ENCODE measurements at places on chromosomes 4 and X.

DNA sequence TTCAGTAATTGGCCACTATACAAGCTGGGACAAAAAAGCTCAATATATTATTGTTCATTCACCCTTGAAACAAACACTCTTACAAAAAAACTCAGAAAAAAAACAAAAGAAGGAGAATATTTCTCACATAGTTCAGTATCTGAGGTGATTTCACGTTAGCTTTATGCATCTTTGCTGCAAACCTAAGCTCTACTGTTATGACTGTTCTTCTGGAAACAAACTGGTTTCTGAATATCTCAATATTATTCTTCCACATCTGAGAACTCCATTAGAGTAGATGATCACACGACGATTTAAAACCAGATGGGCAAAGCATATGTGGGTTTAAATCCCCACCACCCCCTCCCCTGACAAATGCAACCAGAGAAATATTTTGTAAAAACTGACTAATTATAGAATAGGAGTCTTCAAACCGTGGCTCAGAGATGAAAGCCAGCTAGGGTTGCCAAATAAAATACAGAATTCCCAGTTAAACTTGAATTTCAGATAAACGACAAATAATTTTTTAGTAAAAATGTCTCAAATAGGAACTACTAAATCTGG is 182.0 kb upstream of the FAM241A start:
- no peak for DNase-seq

DNA sequence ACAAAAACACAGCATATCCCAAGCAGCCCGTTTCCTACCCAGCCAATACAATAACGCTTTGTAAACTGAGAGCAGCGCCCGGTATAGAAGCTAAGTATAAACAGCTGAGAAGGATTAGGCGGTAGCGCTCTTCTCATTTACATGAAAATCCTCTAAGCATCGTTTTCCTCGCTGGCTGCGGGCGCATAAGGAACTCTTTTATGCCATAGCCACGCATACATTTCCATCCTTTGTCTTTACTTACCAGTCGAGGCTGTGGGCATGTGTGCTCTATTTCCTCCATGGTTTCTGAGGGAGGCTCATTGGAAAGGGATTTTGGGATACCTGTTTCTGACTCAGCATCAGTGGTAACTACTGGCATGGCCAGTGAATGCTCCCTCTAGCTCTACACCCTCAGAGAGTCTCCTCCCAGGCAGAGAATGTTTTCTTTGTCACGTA is 383 bp downstream of the PCYT1B start:
- no peak for DNase-seq

- DNase-seq = no peak
These were observed 3.8 kb downstream of the PLAC1 start for GRCh38 chrX:134654398-134655012.

- DNase-seq = no peak
These were observed 101.8 kb upstream of the VEGFC start for GRCh38 chr4:176894498-176894897.

DNA sequence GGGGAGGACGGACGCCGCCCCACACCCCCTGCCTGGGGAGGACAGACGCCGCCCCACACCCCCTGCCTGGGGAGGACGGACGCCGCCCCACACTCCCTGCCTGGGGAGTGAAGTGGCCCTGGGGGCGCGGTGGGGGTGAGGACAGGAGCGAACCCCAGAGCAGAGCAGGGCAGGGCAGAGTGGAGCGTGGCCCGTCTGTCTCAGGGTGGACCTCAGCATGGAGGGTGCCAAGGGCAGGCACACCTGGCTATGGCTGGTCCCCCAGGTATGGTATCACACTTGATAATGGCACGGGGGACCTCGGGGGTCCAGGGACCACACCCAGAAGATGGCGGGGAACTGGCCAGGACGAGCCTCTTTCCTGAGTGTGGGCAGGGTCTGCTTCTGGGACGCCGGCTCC is 9.6 kb downstream of the LRPAP1 start:
- no peak for DNase-seq

DNA sequence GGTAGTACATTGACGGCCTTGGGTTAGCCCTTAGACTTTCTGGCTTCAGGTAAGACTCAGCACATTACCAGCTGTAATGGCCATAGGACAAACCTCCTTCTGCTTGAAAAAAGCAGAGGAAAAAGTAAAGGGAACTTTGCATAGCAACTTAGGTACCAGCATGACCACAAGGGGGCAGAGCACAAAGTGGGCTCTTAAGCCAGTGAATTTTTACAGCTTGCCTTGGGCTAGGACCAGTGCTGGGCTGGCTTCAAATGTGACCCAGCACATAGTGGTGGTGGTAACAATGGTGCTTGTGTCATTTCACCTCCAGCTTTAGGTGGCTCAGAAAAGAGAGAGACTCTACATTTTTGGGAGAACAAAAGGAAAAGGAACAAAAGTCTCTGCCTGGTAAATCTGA is 66.1 kb downstream of the KLHL4 start:
- DNase-seq = peak; percentile 3

DNA sequence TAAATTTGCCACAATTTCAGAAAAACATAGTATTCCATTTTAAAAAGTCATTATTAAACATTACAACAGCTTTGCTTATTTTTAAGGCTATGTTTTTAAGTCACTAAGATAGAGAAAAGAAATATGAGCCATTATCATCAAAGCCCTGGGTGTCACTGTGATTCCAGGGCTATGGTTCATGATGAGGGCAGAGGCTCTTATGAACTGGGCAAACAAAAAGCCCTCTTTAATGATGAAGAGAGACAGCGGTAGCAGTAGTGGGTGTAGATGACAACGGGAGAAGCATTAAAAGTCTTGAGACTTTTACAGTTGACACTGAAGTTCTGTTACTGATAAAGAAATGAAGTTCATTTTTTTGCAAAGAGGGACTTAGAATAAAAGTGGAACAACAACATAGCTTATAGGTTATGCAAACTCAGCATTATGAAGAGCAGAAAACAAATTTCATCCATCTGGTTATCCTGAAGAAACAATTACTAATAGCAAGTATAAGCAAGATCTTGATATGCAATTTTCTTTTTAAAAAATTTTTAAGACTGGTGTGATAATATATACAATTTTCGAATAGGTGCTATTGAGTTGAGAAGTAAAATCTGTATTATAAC is 202.7 kb upstream of the ETNPPL start:
- no peak for DNase-seq

DNA sequence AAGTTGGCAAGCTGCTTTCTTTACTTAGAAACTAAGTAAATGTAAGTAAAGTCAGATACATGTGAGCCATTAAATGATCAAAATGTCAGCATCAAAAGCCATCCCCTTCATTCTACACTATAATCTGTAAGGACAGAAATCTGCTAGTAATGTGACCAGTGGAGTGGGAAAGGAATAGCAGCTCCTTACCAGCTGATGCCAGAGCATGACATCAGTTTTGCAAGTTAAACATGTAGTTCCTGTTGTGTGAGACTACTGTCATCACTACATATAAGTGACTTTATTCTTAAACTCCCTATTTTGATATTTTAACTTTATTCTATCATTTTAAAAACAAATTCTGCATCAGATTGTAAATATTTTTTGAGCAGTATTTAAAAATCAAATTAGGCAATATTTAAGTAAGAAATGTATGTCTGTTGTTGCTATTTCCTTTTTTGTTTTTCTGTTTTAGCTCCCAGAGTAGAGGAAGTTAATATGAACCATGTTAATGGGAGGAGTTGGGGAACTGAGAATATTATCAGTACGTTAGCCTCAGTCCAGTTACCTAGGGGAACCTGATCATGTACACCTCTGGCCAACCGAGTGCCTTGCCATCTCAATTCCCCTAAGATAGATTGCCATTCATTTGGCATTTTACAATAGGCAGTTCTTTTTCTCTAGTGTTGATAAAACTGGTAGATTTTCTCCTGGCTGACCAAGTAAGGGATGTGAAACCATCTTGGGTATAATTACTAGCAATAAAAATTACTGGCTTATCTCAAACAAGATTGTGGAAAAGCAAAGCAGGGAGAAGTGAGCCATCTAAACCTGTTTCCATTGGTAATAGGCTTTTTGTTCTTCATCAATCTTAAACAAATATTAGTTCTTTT is 34.7 kb downstream of the CCNI start:
- no peak for DNase-seq

- DNase-seq = no peak
These were observed 145.5 kb upstream of the AFF2 start for GRCh38 chrX:148354916-148355315.

DNA sequence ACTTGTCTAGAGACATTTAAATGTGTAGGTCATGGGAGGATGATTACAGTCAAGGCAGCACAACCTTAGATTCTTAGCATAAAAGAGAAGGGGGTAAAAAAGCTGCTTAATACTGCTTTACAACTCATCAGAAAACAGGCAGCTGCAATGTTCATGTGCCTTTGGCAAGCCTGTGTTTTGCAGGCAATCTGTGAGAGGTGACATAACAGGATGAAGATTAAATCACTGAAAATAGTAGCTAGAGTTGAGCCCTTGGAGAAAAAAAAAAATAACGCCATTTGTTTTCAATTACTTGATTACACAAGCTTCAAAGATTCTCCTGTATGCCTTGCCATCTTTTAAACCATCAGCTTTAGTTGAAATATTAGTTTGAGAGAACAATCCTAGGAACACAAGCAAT is 847.6 kb upstream of the LCORL start:
- DNase-seq = no peak

GRCh38 chr4:55926610-55927009 is 22.1 kb upstream of the CEP135 start:
- no peak for DNase-seq

DNA sequence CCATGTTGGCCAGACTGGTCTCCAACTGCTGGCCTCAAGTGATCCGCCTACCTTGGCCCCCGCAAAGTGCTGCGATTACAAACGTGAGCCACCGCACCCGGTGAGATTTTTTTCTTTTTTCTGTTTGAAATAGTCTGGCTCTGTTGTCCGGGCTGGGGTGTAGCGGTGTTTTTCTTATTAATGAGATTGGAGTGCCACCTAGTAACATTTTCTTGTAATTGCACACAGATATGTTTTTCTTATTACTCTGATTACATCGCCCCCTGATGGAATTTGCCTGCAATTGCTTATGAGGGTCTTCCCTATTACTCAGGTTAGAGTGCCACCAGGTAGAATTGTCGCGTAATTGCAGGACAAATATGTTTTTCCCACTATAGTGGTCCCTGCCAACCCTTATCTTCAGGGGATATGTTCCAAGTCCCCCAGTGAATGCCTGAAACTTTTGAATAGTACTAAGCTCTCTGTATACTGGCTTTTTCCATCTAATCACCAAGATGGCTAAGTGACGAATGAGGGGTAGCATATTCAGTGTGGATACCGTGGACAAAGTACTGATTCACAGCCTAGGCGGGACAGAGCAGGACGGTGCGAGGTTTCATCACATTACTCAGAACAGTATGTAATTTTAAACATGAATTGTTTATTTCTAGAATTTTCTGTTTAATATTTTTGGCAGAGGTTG is 8.6 kb upstream of the PDHA1 start:
- DNase-seq = peak; percentile 24

DNA sequence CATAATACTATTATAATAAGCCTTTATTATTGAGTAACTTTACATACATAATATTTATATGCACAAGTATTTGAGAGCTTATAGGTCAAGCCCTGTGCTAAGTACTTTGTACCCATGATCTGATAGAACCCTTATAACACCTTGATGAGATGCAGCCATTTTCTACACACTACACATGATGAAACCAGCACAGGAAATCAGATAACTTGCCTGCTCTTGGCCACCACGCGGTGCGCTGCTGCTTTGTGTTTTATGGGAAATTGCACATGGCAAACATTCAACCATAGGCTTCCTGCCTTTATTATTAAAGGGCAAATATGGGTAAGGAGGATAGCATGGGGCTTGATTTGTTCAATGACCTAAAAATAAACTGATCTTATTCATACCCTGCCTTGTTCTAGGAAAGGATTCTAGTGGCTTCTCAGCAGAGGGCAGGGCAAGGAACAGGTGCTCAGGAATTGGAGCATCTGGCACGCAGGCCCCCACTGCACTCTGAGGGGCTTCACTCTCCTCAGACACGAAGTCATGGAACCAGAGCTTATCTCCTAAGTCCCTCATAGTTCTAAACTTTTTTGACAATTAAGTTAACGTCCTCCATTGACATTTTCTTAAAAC is 31.6 kb upstream of the NAP1L5 start:
- DNase-seq = no peak

GRCh38 chrX:973010-973632 is 239.3 kb downstream of the CRLF2 start:
- no peak for DNase-seq

DNA sequence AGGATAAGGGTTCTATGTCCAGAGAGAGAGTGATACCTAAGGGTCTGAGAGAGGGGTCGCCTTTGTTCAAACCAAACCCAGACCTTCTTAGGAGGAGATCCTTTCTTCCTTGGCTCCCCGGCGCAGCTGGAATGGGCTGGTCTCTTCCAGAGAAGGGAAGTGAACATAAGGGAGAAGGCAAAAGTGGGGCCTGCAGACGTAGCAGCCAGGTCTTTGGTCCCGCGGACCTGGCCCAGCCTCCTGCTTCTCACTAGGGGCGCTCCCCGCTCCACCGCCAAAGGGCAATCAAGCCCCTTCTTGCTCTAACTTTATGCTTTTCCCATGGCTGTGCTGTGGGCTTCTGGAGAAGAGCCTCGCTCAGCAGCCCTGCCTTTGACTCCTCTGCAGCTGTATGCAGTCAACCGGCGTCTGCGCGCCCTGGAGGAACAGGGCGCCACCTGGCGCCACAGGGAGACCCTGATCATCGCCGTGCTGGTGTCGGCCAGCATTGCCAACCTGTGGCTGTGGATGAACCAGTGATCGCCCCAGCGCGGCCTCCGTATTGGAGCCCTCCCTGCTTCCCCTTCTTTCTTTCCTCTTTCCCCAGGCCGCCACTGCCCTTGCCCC is 6.5 kb downstream of the FATE1 start:
- DNase-seq = no peak

GRCh38 chr4:165926307-165926706 is 53.3 kb downstream of the TLL1 start:
- no peak for DNase-seq

DNA sequence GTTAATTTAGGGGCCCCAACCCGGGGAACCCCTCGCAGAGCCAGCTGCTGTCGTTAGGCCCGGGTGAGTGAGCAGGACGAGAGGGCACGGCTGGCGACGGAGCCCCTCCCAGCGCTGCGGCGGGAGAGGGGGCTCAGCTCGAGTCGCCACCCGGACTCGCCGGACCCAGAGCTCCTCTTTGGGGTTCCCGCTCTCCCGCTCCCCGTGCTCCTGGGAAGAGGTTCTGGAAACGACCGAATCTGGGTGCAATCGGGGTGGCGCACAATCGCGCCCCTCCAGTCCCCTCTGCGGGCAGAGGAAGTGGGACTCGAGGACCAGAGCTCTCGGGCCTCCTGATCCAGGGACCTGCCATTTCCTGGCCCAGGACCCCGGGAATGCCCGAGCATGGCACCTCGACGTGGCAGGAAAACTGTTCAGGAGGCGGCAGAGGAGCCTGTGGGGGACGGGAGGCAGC is 37.3 kb upstream of the ARAF start:
- no peak for DNase-seq

GRCh38 chr4:8577972-8578371 is 2.2 kb upstream of the GPR78 start:
- DNase-seq = no peak
